ENCODE measurements at places on chromosomes 2 and 18.

DNA sequence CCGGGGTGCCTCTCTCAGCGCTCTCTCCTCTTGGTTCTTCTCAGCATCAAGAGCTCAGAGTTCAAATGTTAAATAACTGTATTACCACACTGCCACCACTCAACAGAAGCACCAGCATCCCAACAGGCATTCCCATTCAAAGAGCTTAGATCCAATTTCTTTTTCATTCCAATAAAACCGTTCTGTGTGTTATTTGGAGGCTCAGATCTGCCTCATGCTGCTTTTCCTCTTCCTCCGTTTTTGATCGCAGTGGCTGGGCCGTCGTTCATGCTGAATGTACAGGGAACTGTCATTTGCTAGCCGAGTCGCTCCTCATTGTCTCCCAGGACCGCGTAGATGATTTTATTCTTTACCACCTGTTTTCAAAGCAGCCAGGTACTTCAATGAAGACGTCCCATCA is 798.9 kb upstream of the SALL3 start:
- no peak for DNase-seq

DNA sequence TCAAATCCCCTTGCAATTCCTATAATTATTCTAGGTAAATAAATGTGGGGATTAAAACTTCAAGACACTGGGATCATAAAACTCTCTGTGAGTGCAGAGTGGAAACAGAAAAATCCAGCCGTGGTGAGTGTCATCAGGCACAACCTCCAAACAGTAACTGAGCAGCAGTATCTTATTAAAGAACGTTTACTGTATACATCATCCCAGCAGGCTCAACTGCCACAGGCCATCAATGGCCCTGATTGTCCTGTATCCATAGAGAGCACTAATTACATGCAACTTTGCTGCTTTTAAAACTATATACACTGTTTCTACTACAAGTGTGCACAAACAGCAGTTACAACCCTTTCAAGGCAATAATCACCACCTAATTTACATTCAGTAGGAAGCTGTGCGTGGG is 23.9 kb downstream of the GAREM1 start:
- no peak for DNase-seq

GRCh38 chr2:14557111-14557510 is 75.4 kb upstream of the LRATD1 start:
- DNase-seq = no peak

GRCh38 chr2:230958820-230959756 is 34.0 kb upstream of the GPR55 start:
- DNase-seq = no peak

- DNase-seq = no peak
Measured at GRCh38 chr2:69993708-69994107, 32.3 kb upstream of the ASPRV1 start.

GRCh38 chr2:177692042-177692782 is 299.6 kb downstream of the AGPS start:
- no peak for DNase-seq

DNA sequence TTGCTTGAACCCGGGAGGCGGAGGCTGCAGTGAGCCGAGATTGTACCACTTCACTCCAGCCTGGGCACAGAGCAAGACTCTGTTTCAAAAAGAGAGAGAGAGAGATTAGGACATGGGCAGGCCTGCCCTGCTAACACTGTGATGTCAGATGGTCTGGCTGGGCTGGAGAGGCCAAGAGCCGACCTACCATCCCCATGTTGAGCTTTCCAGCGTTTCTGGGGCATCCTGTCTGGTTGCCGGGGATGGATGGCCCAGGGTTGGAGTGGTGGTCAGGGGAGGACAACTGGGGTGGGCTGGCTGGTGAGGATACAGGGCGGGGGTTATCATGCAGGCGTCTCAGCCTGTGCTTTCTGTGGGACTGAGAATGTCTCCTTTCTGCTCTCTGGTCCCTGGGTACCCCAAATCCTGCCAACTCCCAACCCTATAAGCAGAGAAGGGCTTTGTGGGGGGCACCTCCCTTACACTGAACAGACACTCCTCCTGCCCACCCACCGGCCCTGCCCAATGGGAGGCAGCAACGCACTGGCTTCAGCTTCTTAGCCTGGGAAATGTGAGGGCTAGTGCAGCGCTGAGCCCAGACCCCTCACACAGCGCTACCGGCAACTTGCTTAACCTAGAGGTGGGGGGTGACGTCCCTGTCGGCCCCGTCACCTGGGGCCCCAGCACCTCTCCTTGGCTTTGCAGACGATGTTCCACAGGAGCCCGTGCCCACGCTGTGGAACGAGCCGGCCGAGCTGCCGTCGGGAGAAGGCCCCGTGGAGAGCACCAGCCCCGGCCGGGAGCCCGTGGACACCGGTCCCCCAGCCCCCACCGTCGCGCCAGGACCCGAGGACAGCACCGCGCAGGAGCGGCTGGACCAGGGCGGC is 5.4 kb downstream of the SNORC start:
- no peak for DNase-seq

- DNase-seq = no peak
Measured at GRCh38 chr18:76984193-76985155, 148.1 kb downstream of the MBP start.

DNA sequence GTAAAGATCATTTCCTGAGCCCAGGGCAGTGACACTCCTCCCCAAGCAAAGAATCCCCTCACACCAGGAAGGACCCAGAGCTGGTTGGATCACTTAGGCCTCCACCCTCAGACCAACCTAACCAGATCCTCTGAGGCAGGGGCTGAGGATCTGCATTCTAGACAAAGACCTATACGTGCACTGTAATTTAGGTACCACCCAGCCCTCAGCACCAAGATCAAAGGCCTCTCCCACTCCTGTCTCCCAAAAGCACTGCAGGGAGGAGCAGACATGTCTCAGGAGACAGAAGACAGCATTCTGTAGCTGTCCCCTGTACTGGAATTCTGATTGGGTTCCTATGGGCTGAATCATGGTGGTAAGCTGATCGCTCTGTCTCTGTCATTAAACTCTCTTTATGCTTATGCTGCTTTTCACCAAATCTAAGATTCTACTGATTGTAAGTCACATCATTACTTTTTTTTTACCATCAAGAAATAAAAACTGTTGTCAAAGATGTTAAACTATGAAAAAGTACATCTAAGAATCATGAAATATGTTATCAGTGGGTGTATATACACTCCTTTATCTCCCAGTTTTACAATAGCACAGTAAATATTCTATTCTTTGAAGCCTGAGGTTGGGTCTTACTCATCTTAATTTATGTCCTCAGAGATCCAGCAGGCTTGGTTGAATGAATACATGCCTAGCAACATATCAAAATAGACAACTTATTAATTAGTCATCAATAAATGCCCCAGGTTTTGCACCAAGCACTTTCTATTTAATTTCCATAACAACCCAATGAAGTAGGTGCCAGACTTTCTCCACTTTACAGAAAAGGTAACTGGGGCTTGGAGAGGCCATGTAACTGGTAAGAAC is 28.3 kb downstream of the MCFD2 start:
- no peak for DNase-seq

DNA sequence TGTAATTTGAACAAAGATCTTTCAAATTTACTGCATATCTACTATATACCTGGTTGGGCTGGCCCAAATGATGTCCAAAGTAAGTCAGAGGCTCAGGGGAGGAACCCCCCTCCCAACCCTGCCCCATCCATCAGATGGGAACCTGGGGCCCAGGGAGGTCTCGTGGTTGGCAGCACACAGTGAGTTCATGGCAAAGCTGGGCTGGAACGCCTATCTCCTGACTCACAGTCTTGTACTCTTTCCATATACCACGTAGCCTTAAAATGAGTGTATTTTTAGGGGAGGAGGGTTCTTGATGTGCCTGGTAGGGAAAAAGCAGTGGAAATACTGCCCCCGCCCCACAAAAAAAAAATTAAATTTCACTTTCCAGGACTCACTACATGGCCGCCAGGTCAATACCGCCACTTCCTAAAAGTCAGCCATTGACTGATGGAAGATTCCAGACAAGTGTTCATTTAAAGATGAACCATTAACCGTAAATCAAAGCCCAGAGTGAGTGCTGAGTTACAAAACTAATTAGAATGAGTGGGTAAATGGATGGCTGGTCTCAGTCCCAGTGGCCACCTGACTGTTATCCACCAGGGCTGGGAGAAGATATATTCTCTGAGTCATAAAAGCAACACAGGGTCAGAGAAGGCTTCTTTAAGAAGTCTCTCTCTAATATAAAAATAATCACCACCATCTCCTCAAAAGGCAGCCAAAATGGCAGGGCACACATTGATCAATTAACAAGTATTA is 80.5 kb downstream of the ZBTB7C start:
- DNase-seq = no peak

GRCh38 chr18:22822841-22823508 is 110.2 kb upstream of the RBBP8 start:
- DNase-seq = no peak

DNA sequence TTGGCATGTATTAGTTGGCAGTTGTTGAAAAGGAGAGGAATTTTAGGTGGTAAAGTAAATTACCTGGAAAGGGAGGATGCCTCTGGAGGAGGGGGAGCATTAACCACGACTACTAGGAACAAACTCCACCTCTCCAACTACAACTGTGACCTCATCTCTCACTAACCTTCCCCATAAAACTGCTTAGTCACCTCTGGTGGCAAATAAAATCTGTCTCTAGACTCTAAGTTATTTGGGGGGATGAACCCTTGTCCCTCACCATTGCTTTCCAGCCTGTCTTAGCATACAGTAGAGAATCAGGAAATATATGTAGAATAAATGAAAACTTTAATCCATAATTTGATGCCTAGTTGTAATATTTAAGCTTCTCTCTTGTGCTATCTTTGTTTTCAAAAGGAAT is 27.6 kb upstream of the MYO1B start:
- DNase-seq = no peak

- DNase-seq = no peak
Measured at GRCh38 chr2:126771501-126772195, 115.7 kb downstream of the GYPC start.

DNA sequence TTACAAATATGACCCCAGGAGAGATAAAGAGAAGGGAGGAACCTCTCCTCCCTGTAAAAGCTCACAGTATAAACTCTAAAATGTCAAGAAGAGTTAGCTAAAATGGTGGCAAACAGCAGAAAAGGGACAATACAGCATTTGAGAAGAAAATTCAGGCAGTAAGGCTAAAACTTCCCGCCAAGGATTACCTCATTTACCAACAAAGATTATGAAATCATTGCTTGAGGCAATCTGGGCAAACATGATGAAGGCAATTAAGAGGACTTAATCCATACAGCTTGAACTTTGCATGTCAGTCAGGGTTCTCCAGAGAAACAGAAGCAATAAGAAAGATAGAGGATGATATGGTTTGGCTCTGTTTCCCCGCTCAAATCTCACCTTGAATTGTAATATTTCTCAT is 81.4 kb downstream of the CMPK2 start:
- DNase-seq = no peak

DNA sequence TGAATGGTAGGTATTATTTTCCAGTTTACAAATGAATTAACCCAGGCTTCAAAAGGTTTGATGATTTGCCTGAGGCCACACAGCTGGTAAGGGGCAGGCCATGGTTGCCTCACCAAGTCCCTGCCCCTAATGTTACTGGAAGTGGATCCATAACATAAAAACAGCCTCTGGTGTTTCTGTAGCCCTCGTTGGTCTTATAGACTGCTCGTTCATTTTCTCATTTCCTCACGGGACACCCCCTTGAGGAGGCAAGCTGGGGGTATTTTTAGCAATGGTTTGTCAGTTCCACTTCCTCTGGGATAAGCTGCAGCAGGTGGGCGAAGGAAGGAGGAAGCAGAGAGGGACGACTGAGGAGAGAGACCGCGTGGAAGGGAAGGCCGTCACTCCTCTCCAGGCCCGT is 32.9 kb upstream of the NDUFV2 start:
- no peak for DNase-seq

GRCh38 chr2:231660860-231661259 is 47.5 kb upstream of the PTMA start:
- DNase-seq = no peak

GRCh38 chr18:63774511-63774910 is 707 bp upstream of the SERPINB7 start:
- DNase-seq = no peak

- no peak for DNase-seq
Measured at GRCh38 chr2:194927489-194927888, 729.5 kb upstream of the SLC39A10 start.

DNA sequence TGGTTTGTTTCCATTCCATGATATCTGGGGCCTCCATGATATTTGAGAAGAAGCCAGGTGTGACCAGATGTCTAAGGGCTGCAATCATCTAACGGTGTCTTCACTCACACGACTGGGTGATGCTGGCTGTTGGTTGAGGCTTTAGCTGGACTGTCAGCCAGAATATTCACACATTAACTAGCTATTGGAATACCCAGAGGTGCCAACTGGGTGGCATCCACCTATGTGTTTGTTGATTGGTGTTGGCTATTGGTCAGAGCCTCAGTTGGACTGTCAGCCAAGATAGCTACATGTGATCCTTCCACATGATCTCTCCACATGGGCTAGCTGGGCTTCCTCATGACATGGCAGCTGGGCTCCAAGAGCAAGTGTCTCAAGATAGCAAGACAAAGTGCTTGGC is 117.4 kb downstream of the CDCA7 start:
- no peak for DNase-seq

DNA sequence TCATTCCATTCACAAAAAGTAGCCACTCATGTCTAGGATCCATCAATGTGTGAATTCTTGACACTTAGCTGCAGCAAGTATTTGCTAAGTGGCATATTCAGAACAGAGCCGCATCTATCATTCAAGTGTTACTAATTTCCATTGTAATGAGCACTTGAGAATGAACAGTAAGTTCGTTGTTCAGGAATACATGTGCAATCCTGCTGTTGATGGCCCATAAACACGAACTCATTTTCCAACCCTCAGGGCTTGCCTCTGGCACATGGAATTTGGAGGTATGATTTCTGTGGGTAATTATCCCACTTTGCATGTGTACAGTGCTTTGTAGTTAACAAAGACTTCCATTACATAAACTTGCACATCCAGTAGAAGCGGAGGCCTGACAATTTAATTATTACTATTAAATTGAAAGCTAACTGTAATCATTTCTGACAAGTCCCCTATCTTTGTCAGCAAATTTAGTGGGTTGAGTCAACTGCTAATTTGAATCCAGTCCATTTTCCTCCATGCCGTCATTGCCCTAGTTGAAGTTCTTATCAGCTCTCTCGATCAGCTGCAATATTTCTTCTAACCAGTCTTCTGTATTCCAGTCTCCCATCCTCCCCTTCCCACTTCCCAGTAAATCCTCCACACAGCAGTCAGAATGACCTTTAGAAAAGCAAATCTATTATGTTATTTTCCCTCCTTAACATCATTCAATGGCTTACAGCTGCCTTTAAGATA is 116.0 kb upstream of the AQP4 start:
- DNase-seq = no peak

- DNase-seq = no peak
Measured at GRCh38 chr18:78319264-78319663, 660.4 kb upstream of the SALL3 start.

GRCh38 chr2:123696021-123696420 is 329.1 kb upstream of the CNTNAP5 start:
- DNase-seq = no peak

GRCh38 chr2:235142601-235143000 is 190.8 kb downstream of the SH3BP4 start:
- no peak for DNase-seq

DNA sequence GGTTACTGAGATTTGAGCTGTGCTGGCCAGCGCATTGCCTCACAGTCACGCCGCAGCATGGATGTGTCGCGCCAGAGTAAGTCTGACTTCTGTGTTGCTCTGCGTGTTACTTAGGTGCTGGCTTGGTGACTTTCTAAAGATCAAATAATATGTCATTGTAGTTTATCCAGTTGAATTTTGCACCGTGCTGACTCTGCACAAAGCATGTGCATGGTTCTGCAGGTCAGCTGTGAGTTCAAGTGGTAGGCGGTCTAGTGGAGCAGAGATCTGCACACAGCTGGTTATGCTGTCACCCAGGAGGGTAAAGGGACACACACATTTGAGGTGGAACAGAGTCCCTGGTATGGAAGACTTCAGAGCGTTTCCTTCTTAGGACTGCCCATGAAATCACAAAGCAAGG is 105.1 kb downstream of the CEP192 start:
- DNase-seq = no peak
